ENCODE measurements at places on chromosomes 11 and 22.

DNA sequence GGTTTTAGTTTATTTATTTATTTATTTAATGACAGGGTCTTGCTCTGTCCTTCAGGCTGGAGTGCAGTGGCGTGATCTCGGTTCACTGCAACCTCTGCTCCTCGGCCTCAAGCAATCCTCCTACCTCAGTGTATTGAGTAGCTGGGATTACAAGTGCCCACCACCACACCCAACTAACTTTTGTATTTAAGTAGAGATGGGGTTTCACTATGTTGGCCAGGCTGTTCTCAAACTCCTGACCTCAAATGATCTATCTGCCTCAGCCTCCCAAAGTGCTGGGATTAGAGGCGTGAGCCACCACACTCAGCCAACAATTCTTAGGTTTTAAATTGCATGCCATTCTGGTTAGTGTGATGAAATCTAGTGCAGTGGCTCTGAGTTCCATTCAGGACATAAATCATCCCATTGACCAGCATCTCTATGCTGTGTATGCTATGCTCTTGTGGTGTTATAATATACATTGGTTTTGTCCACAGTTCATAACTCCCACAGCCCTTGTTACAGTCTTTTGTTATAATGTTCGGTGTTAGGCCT lies 28.5 kb downstream of the ZNF280B start:
- no peak for DNase-seq

GRCh38 chr11:3637201-3637600 lies 4.6 kb downstream of the ART5 start:
- no peak for DNase-seq

DNA sequence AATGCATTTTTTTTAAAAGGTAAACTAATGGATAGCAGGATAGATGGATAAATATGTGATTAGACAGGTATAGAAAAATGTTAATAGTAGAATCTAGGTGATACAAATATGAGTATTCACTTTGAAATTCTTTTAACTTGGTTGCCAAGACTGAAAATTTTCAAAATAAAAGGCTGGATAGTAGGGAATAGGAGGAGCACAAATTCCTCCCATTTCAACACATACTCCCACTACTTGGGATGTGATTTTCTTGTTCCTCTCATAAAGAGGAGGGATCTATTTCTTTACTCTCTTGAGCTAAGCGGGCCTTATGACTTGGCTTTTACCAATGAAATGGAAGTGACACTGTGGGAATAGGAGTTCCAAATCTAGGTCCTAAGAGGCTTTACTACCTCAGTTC lies 35.9 kb downstream of the PIK3C2A start:
- DNase-seq: no peak

DNA sequence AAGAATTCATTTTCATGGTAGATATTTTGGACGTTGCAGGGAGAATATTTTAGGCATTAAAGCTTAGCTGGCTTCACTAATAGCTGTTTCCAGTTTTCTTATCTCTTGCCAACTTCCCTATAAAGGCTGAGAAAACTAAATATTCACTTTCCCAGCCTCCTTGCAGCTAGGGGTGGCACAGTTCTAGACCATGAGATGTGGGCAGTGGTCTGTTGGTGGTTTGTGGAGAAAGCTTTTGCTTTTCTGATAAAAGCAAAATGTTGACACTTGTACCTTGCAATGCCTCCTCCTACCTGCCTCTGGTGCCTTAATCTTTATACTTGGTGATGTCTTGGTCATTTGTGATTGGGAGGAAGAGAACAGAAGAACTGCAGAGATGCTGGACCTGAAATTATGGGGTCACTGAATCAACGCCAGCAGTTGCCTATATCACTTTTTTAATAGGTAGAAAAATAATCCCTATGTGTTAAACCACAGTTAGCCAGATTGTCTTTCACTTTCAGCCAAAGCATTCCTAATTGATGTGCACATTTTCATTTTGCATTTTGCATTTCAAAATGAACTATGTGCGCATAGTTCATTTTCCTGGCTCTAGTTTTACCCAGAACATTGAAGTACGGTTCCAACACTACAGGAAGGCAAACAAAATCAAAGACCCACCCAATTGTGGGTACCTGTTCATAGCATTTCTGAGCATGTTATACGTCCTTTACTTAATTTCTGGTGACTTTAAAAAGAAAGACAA lies 24.9 kb upstream of the ABTB2 start:
- no peak for DNase-seq

GRCh38 chr11:66915046-66915832 lies 42.9 kb downstream of the PC start:
- DNase-seq: no peak

DNA sequence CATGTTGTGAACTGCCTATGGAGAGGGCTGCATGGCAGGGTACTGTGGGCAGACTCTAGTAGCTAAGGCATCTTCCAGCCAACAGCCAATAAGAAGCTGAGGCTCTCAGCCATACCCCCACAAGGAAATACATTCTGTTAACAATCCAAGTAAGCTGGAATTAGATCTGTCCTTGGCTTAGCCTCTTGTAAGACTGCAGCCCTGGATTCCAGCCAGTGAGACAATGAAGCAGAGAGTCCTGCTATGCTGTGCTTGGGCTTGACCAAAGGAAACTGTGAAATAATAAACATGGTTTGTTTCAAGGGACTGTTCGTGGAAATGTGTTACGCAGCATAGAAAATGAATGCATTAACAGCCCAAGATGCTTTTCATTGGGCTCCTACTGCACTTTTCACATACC lies 1097.4 kb upstream of the CCDC90B start:
- no peak for DNase-seq

GRCh38 chr11:45355706-45356041 lies 69.5 kb upstream of the SYT13 start:
- no peak for DNase-seq

- no peak for DNase-seq
These were observed 36.1 kb upstream of the SCN3B start for GRCh38 chr11:123690485-123690884.

DNA sequence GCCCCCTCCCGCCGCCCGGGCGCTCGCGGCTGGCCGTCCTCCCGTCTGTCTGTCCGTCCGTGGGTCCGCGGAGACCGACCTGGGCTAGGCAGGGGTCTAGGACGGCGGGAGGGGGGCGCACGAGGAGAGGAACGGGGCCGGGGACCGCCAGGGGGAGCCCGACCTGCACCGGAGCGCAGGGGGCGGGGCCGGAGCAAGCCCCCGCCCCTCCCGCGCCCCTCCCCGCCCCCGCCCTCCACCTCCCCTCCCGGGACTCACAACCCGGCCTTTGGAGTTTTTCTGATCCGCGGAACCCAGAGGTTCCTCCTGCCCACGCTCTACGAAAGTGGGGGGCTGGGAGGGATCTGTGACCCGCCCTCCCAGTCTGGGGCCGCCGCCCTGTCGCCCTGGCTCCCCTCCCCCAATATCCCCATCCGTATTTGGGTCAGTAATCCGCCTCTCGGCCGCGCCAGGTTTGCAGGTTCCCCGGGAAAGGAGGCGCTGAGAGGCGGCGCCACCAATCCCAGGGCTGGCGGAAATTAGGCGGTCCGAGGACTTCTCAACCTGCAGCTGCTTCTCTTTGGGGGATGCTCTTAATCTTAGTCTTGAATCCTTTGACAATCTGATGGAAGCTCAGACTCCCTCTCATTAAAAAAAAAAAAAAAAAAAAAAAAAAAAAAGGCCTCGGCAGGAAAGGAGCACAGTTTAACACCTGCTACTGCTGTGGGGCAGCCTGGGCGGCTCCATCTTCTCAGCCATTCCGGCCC lies 925 bp upstream of the KCNJ11 start:
- DNase-seq: peak; percentile 75

DNA sequence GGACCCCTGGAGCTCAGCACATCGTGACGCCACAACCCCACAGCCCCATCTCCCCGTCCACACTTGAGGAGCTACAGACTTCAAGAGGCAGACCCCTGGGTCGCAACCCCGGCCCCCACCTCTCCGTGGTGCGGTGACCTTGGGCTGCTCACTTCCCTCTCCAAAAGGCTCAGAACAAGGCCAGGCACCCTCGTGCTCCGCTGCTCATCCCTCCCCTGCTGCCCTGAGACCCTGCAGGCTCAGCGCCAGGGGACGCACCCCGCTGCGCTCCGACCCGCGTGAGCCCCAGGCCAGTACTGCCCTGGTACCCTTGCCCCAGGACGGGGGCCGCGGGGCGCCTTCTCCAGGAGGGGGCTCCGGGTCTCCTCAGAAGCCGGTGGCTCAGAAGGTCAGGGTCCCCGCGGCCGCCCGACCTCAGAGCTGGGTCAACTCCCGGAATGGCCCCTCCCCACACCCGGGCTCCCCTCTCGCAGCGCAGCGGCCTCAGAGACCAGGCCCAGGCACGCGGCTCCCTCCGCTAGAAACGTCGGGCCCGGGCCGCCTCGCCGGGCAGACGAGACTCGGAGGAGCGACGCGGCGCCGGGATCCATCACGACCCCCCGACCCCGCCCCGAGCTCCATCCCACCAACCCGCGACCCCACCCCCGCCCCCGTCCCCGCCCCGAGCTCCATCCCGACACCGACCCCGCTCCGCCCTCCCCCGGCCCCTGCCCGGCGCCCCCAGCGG lies 563 bp downstream of the GATD1 start:
- DNase-seq: no peak

DNA sequence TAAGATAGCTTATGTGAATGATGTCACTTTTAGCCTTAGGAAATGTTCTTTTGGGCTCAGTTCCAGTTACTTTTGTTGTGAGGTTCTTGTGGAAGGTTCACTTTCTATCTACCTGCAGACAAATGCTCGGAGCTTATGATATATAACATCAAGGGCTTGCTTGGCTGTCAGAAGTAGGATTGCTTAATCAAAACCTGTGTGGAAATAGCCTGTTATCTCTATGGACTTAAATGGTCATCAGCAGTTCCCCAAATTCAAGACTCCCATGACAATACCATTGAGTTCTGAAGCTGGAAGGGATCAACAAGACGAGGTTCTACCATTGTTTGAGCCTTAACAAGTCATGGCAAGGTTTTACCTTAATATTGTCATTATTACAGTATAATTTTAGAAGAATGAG lies 43.8 kb downstream of the FLI1 start:
- no peak for DNase-seq

- no peak for DNase-seq
These were observed 6.7 kb downstream of the IL18 start for GRCh38 chr11:112156956-112157766.

- no peak for DNase-seq
These were observed 35.3 kb upstream of the KCNJ11 start for GRCh38 chr11:17423533-17424310.

DNA sequence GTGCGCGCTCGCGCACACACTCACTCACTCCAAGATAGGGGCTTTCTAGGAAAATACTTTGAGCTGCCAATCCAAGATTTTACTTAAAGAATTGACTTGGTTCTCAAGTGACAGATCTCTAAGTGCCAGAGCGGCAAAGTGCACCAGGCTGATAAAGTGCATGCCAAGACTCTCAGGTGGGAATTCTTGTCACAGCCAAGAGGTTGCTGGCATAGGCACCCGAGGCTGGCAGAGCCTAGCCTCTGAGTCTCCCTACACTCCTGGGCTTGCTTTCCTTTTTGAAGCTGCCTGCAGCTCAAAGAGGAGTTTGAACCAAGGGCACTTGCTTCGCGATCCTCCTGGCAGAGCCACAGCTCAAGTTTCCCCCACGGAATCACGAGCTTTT lies 2.5 kb upstream of the ADM start:
- no peak for DNase-seq

All from activated CD4-positive, alpha-beta T cell treated with anti-CD3 and anti-CD28 coated beads, Interleukin-2, amount 50 U/mL, for 4 hours (primary cell).